Activated CD4-positive, alpha-beta T cell treated with anti-CD3 and anti-CD28 coated beads for 48 hours (primary cell): ENCODE measurements at places on chromosomes 5 and 9.

- DNase-seq: no peak
These were observed 5.5 kb downstream of the TMEM8B start for GRCh38 chr9:35834260-35835215.

DNA sequence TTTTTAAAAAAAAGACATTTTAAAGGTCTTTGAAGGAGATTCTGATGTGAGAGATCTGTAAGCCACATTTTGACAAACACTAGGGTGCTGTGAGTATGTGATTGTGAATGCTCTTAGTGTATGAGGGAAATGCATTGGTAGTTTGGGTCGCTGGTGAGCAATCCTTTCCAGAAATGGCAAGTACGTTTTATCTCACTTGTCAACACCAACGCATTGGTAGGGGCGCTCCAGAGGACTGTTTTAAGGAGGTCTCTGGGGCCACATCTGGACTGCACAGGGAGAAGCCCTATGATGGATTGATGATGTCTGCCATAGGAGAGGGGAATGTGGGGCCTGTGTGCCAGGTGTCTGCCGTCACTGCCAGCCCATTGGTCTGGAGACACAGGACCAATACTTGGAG, 522.6 kb downstream of the BNC2 start:
- no peak for DNase-seq

DNA sequence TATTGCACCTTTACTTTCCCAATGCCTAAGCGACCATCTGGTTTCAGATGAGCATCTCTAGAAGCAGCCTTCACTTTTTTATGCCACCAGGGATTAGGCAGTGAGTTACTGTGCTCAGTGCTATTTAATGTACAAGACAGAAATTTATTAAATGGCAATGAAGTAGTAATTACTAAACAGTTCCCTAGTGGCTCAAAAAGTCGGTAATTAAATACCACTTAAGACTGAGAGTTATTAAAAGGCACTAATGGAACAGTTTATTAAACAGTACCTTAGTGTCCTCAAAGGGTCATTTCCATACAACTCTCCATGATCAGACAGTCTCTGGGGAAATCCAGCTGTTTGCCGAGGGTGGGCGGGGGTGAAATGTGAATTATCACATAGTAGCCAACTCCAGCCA, 42.3 kb downstream of the LHFPL2 start:
- no peak for DNase-seq

- DNase-seq: no peak
These were observed 77.9 kb downstream of the CTSL start for GRCh38 chr9:87803623-87804345.

- DNase-seq: no peak
These were observed 1.9 kb upstream of the GFI1B start for GRCh38 chr9:132976571-132976970.

DNA sequence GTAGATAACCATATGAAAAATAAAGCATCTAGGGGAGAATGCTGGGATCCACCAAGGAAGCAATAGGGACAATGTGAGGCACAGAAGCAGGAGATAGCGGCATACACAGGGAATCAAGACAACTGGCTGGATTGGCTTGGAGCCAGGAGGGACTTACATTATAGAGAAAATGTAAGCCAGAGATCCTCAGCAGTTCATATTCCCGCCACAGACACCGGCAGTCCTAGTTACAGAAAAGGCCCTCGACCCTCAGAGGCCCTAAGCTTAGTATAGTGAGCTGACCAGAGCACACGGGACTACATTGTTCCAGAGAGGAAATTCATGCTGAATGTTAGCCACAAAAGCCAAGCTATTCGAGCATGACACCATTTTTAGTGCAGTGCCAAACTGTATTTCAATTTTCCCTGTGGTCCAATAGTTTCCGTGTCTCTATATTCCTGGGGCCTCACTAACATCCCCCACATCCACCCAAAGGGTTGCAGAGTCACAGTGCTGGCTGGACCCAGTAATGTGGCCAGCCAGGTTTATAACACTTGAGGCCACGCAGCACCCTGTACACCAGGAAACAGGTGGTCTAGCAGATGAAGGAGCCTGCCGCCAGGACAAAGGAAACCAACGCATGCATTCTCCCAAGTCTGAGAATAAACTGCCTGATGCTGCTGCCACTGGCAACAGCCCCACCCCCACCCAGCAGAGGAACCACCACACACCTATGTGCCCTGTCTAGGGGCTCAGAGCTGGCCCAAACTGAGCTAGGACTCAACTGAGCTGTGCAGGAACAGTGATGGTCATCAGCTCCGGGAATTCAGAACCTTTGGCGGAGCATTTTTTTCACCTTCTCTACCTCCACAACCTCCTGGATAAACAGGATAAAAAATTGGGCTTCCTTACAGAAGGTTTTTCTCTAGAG, 693.2 kb upstream of the CHD1 start:
- DNase-seq: no peak

DNA sequence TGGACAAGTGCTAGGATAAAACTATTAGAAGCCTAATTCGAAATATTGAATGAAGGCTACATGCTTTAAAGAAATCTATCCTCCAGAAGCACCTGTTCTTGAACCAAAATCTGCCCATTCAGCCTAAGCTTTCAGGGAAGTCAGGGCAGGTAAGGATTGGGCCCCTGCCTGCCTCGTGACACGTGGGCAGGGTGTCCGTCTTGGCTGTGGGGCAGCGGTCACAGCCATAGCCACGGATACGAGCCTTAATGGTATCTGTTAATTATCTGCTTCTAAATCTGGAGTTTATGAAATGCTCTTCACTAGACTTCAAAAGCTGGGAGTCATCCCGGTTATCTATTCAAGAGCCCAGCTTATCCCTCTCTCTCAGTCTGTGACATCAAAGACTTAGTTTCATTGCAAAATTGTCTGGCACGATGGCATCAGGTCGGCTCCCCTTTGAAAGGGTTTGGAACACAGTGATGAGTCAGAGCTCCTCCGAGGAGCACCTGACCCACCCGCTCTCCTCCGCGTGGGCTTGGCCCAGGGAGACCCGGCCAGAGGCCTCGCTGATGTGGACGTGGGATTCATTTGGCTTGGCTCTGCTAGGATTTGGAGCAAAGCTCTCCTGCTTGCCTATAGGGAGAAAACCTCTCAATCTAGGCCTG, 135.9 kb downstream of the MACROH2A1 start:
- DNase-seq: no peak

GRCh38 chr5:15183520-15183919, 311.9 kb upstream of the ANKH start:
- DNase-seq: no peak

- DNase-seq: no peak
These were observed 25.0 kb downstream of the MAST4 start for GRCh38 chr5:66621146-66621545.

- DNase-seq: no peak
These were observed 3.8 kb downstream of the WDR36 start for GRCh38 chr5:111095982-111096381.

DNA sequence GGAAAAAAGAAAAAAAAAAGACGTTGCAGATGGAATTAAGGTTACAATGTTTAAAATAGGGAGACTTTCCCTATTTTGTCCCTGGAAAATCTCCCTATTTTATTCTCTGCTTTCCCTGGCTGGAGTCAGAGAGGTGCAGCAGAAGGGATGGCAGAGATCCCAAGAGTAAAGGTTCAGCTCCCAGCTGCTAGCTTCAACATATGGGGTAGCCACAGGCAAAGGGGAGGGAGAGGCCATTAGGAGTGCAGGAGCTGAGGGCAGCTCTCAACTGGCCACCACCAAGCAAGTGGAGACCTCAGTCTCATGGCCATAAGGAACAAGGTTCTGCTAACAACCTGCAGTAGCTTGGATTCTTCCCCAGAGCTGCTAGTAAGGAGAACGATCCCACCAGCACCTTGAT, 367.0 kb upstream of the DAP start:
- DNase-seq: no peak

GRCh38 chr5:122576256-122577016, 198.4 kb upstream of the SNX2 start:
- DNase-seq: no peak

- DNase-seq: no peak
These were observed 47.1 kb upstream of the PCA3 start for GRCh38 chr9:76717176-76717575.

GRCh38 chr9:131595696-131596429, 50.5 kb downstream of the PRRT1B start:
- no peak for DNase-seq

GRCh38 chr5:127296321-127296720, 5.7 kb downstream of the MEGF10 start:
- DNase-seq: no peak

GRCh38 chr5:164191240-164191639, 685.8 kb downstream of the MAT2B start:
- DNase-seq: no peak
